ENCODE measurements at places on chromosomes 1 and 21. TPM values are rescaled to one million over a fixed set of nuclear protein-coding genes. Genes with fewer than 3 reads are reported as not detected.

Gene KCNK1
- under 0.01 TPM for total RNA-seq

Gene RNU1-4
- total RNA-seq, result under 0.01 TPM

Gene ASCL5
- not detected for total RNA-seq

Gene GABPA
- total RNA-seq, result 9.7 TPM

Gene ATP1A4
- total RNA-seq, result under 0.01 TPM

Gene BCAR3
- 1.1 TPM for total RNA-seq

Gene PTGER3
- 1.9 TPM for total RNA-seq

Gene NTRK1
- total RNA-seq, result 7.5 TPM

Gene OR2G6
- not detected for total RNA-seq

Gene CFAP126
- 1.3 TPM for total RNA-seq

Gene LCE3E
- total RNA-seq, result not detected

Gene CFHR4
- total RNA-seq, result not detected

Gene FCRL4
- total RNA-seq, result not detected

- DNase-seq, result peak; percentile 74
These were observed 683 bp upstream of the EFNA4 start for GRCh38 chr1:155062702-155063411.

DNA sequence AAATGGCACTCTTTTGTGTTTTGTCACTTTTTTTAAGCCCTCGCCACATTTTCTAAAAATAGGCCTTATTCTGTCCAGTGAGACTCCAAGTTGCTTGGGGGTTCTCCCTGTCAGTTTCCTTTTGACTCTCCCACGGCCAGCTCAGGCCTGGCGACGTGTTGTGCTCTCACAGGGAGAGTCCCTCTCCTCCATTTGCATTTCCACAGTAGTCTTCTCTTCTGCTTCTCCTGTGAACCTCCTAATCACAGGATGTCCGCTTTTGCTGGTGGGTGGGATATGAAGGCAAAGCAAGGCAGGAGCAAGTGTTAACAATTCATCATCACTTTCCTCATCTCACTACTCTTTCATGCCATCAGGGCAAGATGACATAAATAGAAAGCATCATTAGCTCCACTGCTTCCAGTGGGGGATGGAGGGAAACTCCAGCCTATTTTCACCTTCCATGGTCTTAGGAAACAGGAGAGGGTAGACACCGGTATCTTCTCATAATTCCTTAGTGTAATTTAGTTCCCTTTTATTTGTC is 99.8 kb downstream of the INTS7 start:
- no peak for DNase-seq

GRCh38 chr1:175812936-175813335 is 69.5 kb upstream of the TNR start:
- DNase-seq, result no peak

GRCh38 chr1:203772836-203773235 is 7.9 kb downstream of the LAX1 start:
- no peak for DNase-seq

DNA sequence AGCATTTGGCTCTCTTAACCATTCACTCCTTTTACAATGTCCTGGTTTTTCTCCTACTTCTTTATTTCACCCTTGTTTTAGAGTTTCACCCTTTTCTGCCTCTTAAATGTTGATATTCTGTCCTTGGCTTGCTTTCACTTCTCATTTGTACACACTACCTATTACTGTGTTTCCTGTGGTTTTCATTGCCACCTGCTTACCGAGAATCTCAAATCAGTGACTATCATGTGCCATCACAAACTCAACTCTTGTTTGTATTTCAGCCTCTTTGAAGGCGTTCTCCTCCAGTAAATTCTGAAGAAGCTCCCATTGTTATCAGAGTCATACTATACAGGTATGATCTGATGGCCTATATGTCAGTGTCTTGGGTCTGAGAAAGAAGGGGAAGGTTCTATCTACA is 65.7 kb downstream of the NPHS2 start:
- no peak for DNase-seq

DNA sequence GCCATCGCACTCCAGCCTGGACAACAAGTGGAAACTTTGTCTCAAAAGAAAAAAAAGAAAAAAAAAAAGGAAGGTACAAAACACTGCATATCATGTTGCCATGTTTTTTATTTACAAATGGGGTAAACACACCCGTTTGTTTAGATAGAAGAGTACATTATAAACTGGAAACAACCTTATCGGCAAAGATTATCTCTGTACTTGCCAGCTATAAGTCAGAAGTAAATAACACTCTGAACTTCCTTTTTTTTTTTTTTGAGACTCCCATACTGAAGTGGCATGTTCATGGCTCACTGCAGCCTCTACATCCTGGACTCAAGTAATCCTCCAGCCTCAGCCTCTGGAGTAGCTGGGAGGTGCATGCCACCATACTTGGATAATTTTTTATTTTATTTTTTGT is 21.9 kb downstream of the USP48 start:
- DNase-seq, result no peak

DNA sequence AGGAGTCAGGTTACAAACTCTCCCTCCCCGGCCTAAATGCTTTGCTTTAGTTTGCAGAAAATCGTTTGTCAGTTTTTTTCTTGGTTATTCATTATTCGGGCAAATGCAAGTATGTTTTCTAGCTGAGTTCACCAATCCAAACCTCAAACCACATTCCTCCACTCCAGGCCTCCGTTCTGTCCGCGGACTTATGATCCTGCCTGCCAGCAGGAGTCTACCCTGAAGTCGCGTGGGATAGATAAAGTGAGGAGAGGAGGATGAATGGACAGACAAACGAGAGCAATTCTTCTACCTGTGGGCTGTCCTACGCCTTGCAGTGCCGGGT is 1.3 kb downstream of the ADAMTS1 start:
- peak; percentile 29 for DNase-seq

- no peak for DNase-seq
These were observed 15.4 kb downstream of the TMED5 start for GRCh38 chr1:93164816-93165215.

GRCh38 chr1:223189903-223190724 is 47.1 kb upstream of the TLR5 start:
- DNase-seq, result no peak

- DNase-seq, result no peak
These were observed 43.4 kb upstream of the RD3 start for GRCh38 chr1:211535346-211535745.

GRCh38 chr1:173914366-173914871 is 2.7 kb downstream of the SERPINC1 start:
- DNase-seq, result peak; percentile 49

- no peak for DNase-seq
These were observed 10.3 kb upstream of the PRELP start for GRCh38 chr1:203465146-203465798.

GRCh38 chr1:220813013-220813412 is 26.3 kb downstream of the MTARC1 start:
- no peak for DNase-seq

GRCh38 chr1:201703621-201704438 is 125.1 kb upstream of the IPO9 start:
- peak; percentile 32 for DNase-seq

- no peak for DNase-seq
These were observed 51.4 kb downstream of the CDC7 start for GRCh38 chr1:91552091-91552490.

DNA sequence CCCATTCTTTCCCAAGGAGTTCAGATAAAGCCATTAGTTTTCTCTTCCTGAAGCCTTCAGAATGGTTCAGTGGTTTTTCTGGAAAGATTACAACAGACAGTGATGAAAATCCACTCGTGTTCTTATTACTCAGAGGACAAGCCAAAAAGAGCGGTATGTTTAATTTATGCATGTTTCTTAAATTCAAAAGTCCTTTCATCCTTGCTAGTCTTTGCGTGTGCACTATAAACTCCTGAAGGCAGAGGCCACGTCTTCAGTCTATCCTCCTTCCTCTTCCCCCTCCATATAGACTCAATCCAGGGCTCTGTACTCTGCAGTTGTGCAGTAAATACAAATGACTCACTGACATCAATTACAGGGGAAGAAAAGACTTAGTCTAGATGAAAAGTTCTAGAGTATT is 409.2 kb upstream of the PLXNA2 start:
- DNase-seq, result no peak

GRCh38 chr1:216814576-216815259 is 91.5 kb upstream of the ESRRG start:
- DNase-seq, result no peak

DNA sequence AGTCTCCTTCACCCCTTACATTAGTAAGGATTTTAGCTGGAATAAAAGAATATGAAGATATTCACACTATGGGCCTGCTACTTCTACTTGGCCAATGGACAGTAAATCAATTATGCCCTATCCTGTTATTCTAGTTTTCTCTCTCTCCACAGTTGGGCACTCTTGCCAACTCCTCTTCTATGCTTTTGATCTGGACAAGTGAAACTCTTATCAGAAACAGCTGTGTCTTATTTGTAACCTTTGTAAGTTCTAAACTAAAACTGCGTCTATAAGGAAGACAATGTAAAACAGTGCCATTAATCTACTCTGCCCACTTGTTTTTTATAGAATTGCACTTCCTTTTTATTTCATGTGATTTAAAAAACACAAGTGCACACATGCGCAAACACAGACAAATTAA is 244.0 kb upstream of the DMRTA2 start:
- DNase-seq, result no peak

- no peak for DNase-seq
These were observed 594.4 kb downstream of the MATN1 start for GRCh38 chr1:30129001-30129408.

- DNase-seq, result peak; percentile 94
These were observed at the start of gene TMEM69 for GRCh38 chr1:45687754-45688740. Gene TMEM69 (plus strand): TSS chr1:45688181. CDS start chr1:45691069, 2,888 bp downstream.

DNA sequence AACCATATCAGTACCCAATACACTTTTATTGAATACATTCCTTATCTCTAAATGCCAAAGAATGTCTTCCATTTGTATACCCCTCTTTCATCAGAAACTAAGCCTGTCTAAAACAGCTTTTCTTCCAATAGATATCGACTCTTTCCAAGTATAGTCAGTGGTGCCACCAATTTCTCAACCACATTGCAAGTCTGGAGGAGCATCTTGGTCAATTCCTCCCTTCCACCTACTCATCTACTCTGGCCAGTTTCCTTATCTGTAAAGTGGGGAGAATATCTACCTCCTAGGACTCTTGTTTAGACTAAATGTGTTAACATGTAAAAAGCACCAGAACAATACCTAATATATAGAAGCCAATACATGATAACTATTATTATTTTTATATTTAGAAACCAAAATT is 28.5 kb upstream of the FGGY start:
- DNase-seq, result no peak

- DNase-seq, result no peak
These were observed 35.7 kb upstream of the SIM2 start for GRCh38 chr21:36663033-36663855.

- DNase-seq, result no peak
These were observed 100.0 kb upstream of the SLC44A3 start for GRCh38 chr1:94719926-94720793.

GRCh38 chr1:57959531-57960241 is 535.8 kb upstream of the DAB1 start:
- DNase-seq, result no peak

- peak; percentile 28 for DNase-seq
These were observed 140.8 kb upstream of the RAB4A start for GRCh38 chr1:229130028-229130668.

DNA sequence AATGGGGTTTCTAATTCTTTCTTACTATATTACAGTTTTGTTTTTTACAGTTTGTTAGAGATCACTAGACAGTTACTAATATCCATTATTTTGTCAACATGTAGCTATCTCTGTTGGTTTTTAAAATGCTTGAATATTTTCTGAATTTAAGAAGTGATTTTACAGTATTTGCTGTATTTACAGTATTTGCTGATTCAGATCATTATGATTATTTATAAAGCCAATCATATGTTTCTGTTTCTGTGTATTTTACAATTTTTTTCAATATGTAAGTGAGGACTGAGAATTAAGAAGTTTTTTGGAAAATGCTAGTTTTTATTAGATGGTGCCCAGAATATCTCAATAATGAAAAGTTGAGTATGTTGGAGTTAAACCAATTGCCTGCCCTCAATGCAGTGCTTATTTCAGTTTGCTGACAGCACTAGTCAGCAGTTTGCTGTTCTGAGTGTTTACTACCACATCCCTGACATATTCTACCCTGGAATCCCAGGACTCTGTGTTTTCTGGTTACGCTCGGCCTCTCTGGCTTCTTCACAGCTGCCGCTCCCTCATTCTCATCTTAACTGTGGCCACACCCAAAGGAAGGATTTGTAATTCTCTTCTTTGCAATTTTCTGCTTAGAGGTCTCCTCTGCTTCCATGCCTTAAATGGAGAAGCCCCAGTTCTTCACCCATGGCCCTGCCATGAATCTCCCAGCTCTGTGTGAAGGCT is 68.0 kb upstream of the BACH1 start:
- DNase-seq, result no peak

All from hematopoietic multipotent progenitor cell (in vitro differentiated cells).